MCF 10A (cell line): ENCODE measurements at places on chromosomes 5 and 9.
A peak's percentile ranks its signal among the peaks of the same experiment; 100 is the strongest.

DNA sequence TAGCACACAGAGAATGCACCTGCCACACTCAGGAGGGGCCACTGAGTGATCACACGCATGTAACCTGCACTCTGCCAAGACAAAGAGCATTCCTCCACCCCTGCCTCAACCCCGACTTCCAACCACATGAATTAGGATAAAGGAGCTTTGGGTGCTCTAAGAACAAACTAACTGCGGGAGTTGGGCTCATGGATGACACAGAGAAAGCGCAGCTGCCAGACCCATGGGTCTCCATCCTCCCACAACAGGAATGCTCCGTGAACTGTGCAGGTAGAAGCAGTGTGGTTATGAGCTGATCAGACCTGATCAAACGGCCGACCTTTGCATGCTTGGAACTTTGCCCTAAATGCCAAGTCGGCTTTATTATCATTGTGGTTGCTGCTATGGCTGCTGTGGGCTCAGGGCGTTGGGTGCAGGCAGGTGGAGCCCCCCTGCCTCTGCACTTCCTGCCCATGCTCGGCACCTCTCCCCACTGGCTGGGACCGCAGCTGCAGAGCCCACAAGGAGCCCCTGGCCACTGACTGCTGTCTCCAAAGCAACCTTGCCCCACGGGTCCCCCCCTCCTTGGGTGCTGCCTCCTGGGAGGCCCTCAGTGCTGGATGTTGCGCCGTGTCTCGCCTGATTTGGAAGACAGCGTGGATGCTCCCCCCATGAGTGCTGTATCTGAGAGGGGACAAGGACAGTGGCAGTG lies 2.6 kb upstream of the SLC6A3 start:
- H3K4me3 ChIP-seq: no peak overlapping the region
- no peak for DNase-seq
- no peaks in the 10 kb centered on the region for H3K4me1 ChIP-seq

- no peak overlapping the region for H3K4me3 ChIP-seq
- H3K36me3 ChIP-seq: no peaks in the 10 kb centered on the region
- peaks cover 2% of the 10 kb centered on the region for H3K4me1 ChIP-seq
- peaks cover 28% of the 10 kb centered on the region for H3K27me3 ChIP-seq
- no peak overlapping the region for H3K27ac ChIP-seq
- no peak for DNase-seq
Measured at GRCh38 chr5:81189875-81190498, 43.1 kb upstream of the CKMT2 start.

GRCh38 chr9:94018628-94019027 lies 63.5 kb upstream of the BARX1 start:
- no peak for DNase-seq
- H3K36me3 ChIP-seq: no peaks in the 10 kb centered on the region
- H3K4me1 ChIP-seq: no peaks in the 10 kb centered on the region
- no peaks in the 10 kb centered on the region for H3K27me3 ChIP-seq

DNA sequence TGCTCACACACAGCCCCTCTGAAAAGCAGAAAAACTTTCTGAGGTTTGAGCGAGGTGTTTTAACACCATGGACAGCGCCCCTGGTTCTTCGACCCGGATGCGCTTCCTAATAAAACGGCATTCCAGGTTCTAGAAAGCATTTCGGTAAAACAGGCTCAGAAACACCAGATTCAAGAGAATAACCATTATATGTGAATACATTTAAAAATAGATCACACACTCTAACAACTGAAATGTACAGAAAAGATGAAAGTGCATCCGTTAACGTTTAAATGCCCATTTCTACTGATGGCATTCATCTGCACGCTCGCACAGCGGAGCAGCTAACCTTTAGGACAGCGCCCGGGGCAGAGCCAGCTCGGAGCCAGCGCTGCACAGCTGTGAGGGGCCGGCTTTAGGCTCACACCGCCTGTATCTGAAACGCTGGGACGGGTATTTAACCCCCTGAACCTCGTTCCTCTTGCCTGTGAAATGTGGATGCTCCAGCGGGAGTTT lies 26.3 kb upstream of the TENT4A start:
- no peak for DNase-seq
- no peak overlapping the region for H3K27ac ChIP-seq
- no peaks in the 10 kb centered on the region for H3K4me1 ChIP-seq
- H3K36me3 ChIP-seq: no peaks in the 10 kb centered on the region

GRCh38 chr5:81391-82021 lies 10.5 kb upstream of the PLEKHG4B start:
- DNase-seq: no peak
- no peak overlapping the region for H3K27ac ChIP-seq
- H3K36me3 ChIP-seq: no peaks in the 10 kb centered on the region
- H3K27me3 ChIP-seq: peaks cover 73% of the 10 kb centered on the region
- no peaks in the 10 kb centered on the region for H3K4me1 ChIP-seq

DNA sequence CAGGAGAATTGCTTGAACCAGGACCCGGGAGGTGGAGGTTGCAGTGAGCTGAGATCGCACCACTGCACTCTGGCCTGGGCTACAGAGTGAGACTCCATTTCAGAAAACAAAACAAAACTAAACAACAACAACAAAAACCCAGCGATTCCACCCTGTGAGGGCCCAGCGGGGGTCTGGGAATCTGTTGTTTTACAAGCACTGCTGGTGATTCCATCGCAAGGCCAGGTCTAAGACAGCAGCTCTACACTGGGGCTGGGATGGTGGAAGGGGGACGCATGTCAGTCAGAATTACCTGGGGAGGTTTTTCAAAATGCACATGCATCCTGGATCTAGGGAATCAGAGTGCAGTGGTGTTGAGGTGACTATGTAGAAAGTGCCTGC lies 90.9 kb downstream of the ANKRD55 start:
- no peak overlapping the region for H3K27ac ChIP-seq
- no peaks in the 10 kb centered on the region for H3K27me3 ChIP-seq
- no peak overlapping the region for H3K4me3 ChIP-seq
- H3K36me3 ChIP-seq: no peaks in the 10 kb centered on the region
- H3K4me1 ChIP-seq: peaks cover 5% of the 10 kb centered on the region

DNA sequence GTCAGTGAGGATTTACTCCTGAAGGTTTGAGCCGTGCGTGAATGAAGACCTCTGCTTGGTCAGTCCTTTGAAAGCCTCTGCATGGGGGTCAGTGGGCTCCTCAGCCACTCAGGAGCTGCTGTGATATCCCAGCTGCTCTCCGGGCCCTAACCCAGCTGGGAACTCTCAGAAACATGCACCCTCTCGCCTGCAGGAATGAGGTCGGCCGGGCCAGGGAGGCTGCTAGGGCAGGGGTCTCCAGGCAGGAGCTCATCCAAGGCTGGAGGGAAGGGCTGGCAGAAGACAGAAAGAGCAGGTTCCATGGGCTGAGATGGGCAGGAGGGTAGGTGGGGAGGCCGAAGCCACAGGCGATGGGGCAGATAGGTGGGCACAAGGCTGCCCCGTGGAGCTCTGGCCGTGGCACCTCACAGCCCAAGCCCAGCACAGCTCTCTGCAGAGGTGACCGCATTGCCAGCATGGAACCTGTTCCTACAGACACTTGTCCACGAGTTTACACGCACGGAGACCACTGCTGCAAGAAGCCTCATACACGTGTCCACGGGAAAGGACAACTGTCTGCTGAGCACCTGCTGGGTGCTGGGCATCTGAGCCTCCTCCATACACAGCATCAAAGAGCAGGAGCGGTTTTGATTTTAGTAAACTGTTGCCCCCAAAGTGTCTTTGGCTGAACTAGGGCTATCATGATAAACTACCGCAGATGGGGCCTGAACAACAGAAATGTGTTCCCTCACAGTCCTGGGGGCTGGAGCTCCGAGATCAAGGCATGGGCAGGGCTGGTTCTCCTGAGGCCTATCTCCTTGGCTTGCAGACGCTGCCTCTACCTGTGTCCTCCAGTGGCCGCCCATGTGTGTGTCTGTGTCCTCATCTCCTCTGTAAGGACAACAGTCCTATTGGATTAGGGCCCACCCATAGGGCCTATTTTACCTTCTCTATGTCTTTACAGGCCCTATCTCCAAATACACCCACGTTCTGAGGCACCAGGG lies 85.2 kb upstream of the ADAMTS2 start:
- DNase-seq: no peak
- H3K27ac ChIP-seq: no peak overlapping the region
- no peak overlapping the region for H3K4me3 ChIP-seq
- no peaks in the 10 kb centered on the region for H3K27me3 ChIP-seq
- peaks cover 5% of the 10 kb centered on the region for H3K4me1 ChIP-seq

DNA sequence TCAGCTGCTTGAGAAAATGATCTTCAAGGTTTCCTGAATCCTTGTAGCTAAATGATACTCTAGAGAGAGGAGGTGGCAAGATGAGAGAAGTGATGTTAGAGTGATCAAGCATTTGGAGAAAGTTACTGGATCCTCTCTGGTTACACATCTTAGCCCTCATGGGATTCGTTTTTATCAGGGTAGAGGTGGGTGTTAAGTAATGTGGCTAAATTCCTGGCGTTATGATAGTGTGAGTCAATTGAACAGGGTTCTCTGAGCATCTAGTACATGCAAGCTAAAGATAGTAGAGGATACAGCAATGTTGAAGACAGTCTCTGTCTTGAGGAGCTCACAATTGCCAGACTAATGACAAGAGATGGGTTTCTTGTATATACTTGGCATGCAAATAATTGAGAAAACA lies 123.7 kb downstream of the PSD2 start:
- no peaks in the 10 kb centered on the region for H3K4me1 ChIP-seq
- H3K27ac ChIP-seq: no peak overlapping the region
- peaks cover 14% of the 10 kb centered on the region for H3K27me3 ChIP-seq
- DNase-seq: no peak
- H3K36me3 ChIP-seq: no peaks in the 10 kb centered on the region

DNA sequence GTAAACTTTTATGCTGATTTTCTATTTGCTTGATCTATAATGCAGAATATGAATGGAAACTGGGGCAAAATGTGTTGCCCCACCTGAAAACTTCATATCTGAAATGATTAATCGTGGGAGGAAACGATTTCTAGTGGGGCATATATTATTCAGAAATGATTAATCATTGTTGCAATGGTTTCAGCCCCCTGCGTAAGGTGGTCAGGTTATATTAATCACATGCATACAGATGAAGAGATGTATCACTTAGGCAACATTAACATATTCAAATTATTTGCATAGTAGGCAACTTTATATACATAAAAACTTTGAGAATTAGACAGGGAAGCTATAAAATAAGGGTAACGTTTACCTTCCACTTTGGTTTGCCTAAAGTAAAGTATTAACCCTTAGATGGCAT lies 49.8 kb downstream of the LSM11 start:
- H3K36me3 ChIP-seq: peaks cover 84% of the 10 kb centered on the region
- H3K4me3 ChIP-seq: no peak overlapping the region
- no peak for DNase-seq
- no peaks in the 10 kb centered on the region for H3K4me1 ChIP-seq

DNA sequence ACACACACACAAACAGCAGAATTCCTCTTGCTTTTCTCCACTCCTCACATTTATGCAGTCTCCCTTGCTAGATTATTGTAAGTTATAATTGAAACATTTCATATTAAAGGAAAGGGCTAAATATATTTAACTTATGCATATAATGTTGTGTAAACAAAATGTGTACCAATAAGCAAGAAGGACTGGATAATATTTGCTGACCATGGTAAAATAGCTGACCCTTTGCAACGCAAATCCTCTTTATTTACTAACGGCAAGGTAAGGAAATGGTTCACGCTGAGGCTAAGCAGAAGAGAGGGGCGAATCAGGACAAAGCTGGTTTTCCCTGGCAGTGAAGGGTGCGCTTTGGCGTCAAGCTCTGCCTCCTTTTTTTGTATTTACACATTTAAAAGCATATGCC lies 154.2 kb upstream of the IRX4 start:
- H3K36me3 ChIP-seq: no peaks in the 10 kb centered on the region
- no peak overlapping the region for H3K4me3 ChIP-seq
- H3K27me3 ChIP-seq: peaks cover 41% of the 10 kb centered on the region
- no peaks in the 10 kb centered on the region for H3K4me1 ChIP-seq
- no peak overlapping the region for H3K27ac ChIP-seq

DNA sequence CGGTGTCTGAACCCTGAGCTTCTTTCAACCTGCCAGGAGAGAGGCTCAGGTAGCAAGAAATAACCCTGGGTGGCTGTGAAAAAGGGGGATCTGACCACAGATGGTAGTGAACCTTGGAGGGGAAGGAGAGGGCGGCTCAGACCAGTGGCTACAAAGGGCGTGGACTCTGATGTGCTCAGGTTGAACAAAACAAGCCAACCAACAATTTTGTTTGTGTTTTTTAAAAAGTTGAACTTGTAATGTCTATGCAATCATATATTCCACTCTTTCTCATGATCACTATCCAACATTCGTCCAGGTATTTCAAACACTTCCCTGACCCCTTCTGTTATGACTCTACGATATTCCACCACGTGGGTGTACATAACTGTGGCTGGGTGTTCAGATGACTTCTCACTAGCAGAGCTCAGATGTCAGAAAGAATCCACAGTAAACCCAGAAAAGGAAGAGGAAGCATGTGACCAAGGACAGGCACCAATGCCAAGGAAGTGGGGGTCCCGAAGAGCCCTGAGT lies 20.0 kb downstream of the PTPN3 start:
- no peak for DNase-seq
- H3K27me3 ChIP-seq: no peaks in the 10 kb centered on the region
- H3K27ac ChIP-seq: peak overlapping the region; percentile 43
- peaks cover 6% of the 10 kb centered on the region for H3K36me3 ChIP-seq

DNA sequence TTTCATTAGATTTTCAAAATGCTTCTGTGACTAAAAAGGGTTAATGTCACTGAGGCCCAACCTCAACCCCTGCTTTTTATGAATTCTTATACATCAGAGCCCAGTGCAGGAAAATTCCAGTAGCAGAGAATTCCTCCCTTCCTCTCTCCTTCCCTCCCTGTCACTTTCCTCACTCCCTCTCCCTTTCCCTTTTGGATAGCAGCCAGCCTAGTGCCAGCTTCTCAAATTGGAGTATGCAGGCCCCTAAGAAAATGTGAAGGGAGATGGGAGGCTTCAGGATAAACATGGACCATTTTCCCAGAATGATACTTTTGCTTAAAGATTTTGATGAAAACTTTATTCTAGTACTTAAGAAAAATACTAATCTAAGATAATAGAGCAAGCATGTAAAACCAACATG lies 507.4 kb downstream of the KDM4C start:
- H3K27me3 ChIP-seq: peaks cover 61% of the 10 kb centered on the region
- no peak overlapping the region for H3K27ac ChIP-seq

GRCh38 chr5:115565233-115565632 lies 20.7 kb upstream of the FEM1C start:
- no peaks in the 10 kb centered on the region for H3K27me3 ChIP-seq
- no peaks in the 10 kb centered on the region for H3K4me1 ChIP-seq
- H3K4me3 ChIP-seq: no peak overlapping the region
- no peak for DNase-seq
- H3K27ac ChIP-seq: no peak overlapping the region
- H3K36me3 ChIP-seq: no peaks in the 10 kb centered on the region
